ENCODE measurements at places on chromosomes 12 and 14. TPM values are rescaled to one million over a fixed set of nuclear protein-coding genes. Genes with fewer than 3 reads are reported as not detected.

Gene TTLL5
- 32.2 TPM for total RNA-seq

Gene ANO2
- total RNA-seq, result not detected

Gene TMEM253
- total RNA-seq, result 0.63 TPM

Gene RNASE2
- total RNA-seq, result not detected

Gene LEMD3
- 38.1 TPM for total RNA-seq

Gene AVPR1A
- total RNA-seq, result not detected

Gene SLC2A13
- 2.2 TPM for total RNA-seq

Gene PRB2
- not detected for total RNA-seq

Gene KRT6B
- not detected for total RNA-seq

Gene TAC3
- not detected for total RNA-seq

Gene CDCA3
- 51.7 TPM for total RNA-seq

Gene TPPP2
- total RNA-seq, result not detected

Gene LALBA
- total RNA-seq, result not detected

Gene GPR162
- total RNA-seq, result 0.17 TPM

Gene ANKLE2
- total RNA-seq, result 105 TPM

Gene ARMH4
- total RNA-seq, result 0.05 TPM

Gene CLEC4A
- total RNA-seq, result 0.39 TPM

Gene ANP32D
- total RNA-seq, result not detected

Gene BTBD7
- total RNA-seq, result 20.3 TPM

Gene EIF2S3B
- total RNA-seq, result 0.66 TPM

Gene KRT83
- total RNA-seq, result not detected

Gene TMBIM6
- total RNA-seq, result 485 TPM

Gene BCL11B
- total RNA-seq, result 95.8 TPM

Gene TBC1D30
- total RNA-seq, result 0.15 TPM

Gene SALL2
- total RNA-seq, result 1.2 TPM

Gene ASIC1
- total RNA-seq, result 4.6 TPM

Gene GXYLT1
- 9.6 TPM for total RNA-seq

Gene HOXC6
- total RNA-seq, result not detected

Gene ADCY6
- 0.32 TPM for total RNA-seq

Gene HRK
- not detected for total RNA-seq

Gene PUS7L
- 24.3 TPM for total RNA-seq

Gene GPD1
- total RNA-seq, result 0.95 TPM

Gene ITGB7
- 751 TPM for total RNA-seq

Gene DHRS2
- 2.9 TPM for total RNA-seq

Gene IRAK3
- 4.8 TPM for total RNA-seq

Gene PZP
- total RNA-seq, result not detected

Gene IL23A
- 32.8 TPM for total RNA-seq

Gene AKAP6
- total RNA-seq, result 0.22 TPM

Gene DIO2
- not detected for total RNA-seq

Gene ART4
- not detected for total RNA-seq

Gene P3H3
- total RNA-seq, result 2.7 TPM

Gene KLHDC1
- total RNA-seq, result 2.0 TPM

Gene DAZAP2
- 241 TPM for total RNA-seq

Gene LGR5
- total RNA-seq, result not detected

Gene FGF23
- total RNA-seq, result not detected

Gene LDHB
- total RNA-seq, result 1,000 TPM
